ENCODE measurements at places on chromosomes 1 and 21.

- no peak for DNase-seq
Measured at GRCh38 chr1:27297903-27298302, 24.1 kb upstream of the TMEM222 start.

- DNase-seq = no peak
Measured at GRCh38 chr1:10680487-10680886, 116.0 kb downstream of the CASZ1 start.

DNA sequence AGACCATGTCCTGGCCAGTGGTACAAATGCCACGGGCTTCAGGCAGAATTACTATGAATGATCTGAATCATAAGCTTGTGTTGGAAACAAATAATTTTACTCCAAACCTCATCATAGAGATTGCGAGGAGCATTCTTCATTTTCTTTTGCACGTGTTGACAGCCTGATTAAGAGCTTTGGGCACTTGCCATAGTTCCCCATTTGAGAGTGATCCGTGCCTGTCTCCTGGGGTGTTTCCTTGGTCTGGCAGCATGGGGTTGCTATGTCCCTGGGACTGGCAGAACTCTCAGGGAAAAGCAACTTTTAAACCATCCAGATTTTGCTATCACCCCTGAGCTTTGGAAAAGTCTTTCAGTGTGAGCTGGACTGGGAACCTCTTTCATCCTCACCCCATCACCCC is 54.3 kb upstream of the KCNJ6 start:
- no peak for DNase-seq

GRCh38 chr1:87154384-87154783 is 174.3 kb upstream of the LMO4 start:
- no peak for DNase-seq

GRCh38 chr1:221626041-221626440 is 115.8 kb downstream of the DUSP10 start:
- no peak for DNase-seq

DNA sequence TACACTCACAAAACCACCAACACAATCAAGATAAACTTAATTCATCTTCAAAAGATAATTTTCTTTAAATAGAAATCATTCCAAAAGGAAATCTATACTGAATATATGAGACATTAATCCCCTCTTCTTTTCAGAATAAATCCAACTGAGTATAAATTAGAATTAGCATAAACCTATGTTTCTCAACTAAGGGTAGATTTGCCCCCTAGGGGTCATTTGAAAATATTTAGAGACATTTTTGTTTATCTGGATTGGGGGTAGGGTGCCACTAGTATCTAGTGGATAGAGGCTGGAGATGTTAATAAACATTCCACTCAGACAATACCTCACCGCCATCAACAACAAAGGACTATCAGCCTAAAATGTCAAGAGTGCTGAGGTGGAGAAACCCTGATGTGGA is 6.5 kb upstream of the TNFSF4 start:
- DNase-seq = no peak

DNA sequence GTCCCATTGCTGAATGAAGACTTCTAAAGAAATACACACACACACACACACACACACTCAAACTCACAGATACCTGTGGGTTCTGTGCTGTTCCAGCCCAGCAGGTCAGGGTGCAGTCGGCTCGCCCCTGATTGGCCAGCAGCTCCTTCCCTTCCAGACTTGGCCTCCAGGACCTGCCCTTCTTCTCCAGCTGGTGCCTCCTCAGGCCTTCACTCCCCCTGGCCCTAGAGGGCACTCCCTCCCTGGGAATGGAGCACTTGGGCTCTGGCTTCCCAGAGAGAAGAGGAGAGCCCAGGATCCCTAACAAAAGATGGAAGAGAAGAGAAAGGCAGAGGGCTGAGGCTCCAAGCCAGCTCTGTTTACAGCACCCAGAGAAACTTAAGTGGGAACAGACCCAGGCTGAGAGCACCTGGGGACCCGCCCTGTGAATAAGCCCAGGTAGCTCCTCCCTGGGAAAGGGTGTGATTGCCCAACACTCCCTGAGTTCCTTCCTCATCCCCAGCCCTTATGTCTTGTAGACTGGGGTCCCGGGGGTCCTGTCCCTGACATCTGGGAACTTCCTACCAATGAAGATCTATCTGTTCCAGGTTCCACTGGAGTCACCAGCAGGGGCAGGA is at the start of gene PGLYRP3:
Gene PGLYRP3 (minus strand): TSS at position 383 of the 617 bp plus-strand sequence. CDS start 2,287 bp downstream, outside the sequence.
- DNase-seq = no peak

- DNase-seq = no peak
Measured at GRCh38 chr1:169326261-169326955, 41.2 kb downstream of the NME7 start.

GRCh38 chr1:93864175-93864574 is 14.8 kb downstream of the DNTTIP2 start:
- no peak for DNase-seq

DNA sequence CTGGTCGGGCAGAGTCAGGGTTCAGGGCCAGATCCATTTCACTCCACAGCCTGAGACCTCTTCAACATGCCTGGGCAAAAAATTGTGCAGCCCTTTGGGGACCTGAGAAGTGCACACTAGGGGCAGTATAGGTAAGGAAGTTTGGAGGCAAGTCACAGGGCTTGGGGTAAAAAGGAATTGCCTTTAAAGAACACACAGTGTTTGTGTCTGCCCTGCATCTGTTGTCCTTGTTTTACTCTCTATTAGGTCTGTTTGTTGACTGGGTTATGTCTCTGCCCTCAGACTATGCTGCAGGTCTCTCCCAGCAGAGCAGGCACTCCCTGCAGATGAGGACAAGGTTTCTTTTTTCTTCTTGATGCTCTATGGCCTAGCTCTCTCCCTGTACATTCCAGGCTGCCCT is 22.0 kb downstream of the LDLRAD2 start:
- DNase-seq = no peak

DNA sequence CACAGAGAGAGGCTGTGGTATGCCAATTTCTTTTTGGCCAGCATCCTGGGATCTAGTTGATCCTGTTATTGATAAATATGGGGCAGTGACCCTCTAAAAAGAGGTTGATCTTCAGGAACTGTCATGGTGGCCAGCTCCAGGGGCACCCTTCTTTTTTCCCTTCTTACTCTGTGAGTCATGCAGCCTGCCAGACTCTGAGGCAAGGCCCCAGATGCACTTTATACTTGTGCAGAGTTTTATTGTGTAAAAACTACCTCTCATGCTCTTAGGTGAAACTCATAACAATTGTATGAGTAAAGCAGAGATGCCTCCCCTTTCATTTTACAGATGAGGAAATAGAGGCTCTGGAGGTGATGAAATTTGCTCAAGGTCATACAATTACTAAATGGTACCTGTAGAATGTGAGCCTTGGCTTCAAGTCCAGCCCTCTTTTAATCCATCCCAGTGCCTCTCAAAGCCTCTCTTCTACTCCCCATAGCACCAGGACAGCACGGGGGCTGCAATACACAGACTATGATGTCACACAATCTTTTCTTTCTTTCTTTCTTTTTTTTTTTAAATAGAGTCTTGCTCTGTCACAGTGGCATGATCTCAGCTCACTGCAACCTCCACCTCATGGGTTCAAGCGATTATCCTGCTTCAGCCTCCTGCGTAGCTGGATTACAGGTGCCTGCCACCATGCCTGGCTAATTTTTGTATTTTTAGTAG is 387.8 kb downstream of the KCNH1 start:
- no peak for DNase-seq

GRCh38 chr1:174931214-174931613 is 68.5 kb upstream of the CACYBP start:
- no peak for DNase-seq

- no peak for DNase-seq
Measured at GRCh38 chr1:151825204-151825603, 6.4 kb downstream of the RORC start.

DNA sequence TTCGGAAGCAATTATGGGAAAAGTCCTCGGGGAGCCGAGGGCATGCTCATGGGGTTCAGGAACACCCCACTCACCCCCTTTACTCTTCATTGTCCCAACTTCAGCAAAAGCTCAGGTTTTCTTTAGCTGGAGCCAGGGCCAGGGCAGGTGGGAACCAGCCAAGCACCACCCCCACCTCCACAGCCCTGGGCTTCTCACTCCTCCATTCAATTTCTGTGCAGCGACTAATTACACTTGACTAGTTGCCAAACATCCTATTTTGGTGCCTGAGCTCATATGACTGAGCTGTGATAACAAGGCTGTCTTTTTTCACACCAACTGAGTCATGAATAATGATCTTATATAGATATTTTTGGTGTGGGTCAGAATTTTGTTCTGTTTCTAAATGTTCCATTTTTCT is 257.2 kb upstream of the AJAP1 start:
- DNase-seq = no peak

DNA sequence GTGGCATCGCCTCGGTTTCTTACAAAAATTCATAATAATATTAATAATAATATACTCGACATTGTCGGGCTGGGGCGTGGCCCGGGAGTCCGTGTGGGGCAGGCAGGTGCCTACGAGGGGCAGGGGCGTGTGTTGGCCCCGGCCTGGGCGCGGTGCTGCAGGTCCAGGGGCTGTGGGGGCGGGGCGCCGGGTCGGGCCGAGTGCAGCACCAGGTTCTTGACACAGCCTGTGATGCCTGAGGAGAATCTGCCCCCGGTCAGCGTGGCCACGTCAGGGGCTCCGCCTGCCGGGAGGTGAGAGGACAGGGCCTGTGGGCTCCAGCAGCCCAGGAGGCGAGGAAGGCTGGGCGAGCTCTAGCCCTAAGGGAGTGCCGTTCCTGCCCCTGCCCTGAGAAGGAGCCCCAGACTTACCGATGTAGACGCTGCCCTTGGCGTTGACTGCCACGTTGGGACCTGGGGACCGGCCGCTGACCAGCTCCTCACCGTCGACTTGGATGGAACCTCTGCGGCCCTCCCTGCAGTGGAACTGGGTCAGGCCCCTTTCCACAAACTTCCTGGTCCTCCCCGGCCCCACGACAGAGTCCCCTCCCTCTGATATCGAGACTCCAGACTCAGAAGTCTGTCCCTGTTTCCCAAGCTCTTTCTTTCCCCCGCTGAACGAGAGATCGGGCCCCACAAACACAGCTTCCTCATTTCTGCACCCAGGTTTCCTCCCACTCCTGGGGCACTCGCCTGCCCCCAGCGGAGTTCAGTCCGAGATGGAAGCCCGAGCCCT is 11.3 kb downstream of the LDLRAD2 start:
- DNase-seq = no peak

DNA sequence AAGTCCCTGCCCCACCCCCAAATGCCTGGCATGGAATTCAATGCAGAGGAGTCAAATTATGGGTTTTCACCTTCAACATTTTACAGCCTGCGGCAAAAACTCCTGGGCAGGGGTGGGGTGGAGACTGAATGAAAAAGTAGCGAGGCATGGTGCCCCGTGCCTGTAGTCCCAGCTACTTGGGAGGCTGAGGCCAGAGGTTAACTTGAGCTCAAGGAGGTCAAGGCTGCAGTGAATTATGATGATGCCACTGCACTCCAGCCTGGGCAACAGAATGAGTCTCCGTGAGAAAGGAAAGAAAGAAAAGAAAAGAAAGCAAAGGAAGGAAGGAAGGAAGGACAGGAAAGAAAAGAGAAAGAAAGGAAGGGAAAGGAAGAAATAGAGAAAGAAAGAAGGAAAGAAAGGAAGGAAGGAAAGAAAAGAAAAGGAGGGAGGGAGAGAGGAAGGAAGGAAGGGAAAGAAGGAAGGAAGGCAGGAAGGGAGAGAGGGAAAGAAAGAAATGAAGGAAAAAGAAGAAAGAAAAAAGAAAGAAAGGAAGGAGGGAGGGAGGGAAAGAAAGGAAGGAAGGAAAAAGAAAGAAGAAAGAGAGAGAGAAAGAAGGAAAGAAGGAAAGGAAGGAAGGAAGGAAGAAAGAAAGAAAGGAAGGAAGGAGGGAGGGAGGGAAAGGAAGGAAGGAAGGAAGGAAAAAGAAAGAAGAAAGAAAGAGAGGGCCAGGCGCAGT is 11.1 kb downstream of the LEMD1 start:
- no peak for DNase-seq

DNA sequence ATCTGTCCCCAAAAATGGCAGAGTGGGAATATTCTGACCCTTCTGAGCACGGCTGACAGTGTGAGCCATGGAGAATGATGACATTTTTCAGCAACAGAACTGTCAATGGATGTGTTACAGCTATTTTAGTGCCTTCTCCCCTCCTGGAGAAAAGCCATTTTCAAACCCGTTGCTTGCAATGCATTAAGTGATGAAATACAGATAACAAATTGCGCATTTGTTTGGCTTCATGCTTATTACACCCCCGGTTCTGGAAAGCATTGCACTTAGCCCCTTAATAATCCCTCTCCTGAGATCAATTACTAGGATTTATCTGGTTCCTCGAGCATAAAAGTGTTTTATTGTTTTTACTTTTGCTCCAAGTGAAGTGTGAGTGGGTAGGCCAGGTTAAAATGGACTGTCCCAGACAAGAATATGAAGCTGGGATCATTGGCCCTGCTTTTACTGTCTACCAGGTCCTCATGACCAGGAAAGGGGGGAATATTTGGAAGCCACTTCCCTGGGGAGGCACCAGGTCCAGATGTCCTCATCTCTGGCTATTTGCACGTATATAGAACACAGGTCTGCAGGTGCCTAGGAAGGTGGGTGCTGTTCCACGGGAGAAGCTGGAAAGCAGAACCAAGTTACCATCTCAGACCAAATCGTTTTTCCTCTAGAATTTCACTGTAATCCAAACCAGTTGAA is 37.5 kb upstream of the HHAT start:
- DNase-seq = no peak

DNA sequence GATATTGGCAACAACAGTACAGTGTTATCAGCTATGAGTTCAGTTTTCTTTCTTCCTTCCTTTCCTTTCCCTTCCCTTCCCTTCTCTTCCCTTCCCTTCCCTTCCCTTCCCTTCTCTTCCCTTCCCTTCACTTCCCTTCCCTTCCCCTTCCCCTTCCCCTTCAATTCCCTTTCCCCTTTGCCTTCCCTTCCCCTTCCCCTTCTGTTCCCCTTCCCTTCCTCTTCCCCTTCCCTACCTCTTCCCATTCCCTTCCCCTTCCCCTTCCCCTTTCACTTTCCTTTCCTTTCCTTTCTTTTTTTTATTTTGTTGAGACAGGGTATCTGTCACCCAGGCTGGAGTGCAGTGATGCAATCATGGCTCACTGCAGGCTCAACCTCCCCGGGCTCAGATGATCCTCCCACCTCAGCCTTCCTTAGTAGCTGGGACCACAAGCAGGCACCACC is 72.3 kb upstream of the CAPZB start:
- no peak for DNase-seq

- DNase-seq = no peak
Measured at GRCh38 chr1:6179564-6180175, 451 bp downstream of the CHD5 start.

- DNase-seq = peak; percentile 84
Measured at GRCh38 chr1:244599937-244600350, 53.0 kb upstream of the DESI2 start.

DNA sequence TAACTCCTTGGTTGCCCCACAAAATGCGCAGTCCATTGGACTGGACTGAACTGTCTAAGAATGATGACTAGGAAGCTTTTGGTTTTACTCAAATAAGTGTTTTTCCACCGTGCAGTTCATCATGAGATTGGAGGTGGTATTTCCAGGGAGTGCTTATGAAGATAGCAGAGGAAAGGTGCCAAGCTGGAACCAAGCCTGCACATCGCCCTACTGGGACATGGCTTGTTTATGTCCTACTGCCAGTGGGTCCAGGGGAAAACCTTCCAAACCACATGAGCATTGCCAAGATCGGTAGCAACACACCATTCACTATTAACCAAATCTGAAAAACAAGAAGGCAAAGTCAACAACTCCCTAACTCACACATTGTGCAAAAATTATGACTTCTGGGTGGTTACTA is 54.7 kb upstream of the DSCAM start:
- no peak for DNase-seq

GRCh38 chr21:46437511-46437910 is 21.2 kb upstream of the DIP2A start:
- DNase-seq = no peak
